ENCODE measurements at places on chromosomes 5 and 9.

DNA sequence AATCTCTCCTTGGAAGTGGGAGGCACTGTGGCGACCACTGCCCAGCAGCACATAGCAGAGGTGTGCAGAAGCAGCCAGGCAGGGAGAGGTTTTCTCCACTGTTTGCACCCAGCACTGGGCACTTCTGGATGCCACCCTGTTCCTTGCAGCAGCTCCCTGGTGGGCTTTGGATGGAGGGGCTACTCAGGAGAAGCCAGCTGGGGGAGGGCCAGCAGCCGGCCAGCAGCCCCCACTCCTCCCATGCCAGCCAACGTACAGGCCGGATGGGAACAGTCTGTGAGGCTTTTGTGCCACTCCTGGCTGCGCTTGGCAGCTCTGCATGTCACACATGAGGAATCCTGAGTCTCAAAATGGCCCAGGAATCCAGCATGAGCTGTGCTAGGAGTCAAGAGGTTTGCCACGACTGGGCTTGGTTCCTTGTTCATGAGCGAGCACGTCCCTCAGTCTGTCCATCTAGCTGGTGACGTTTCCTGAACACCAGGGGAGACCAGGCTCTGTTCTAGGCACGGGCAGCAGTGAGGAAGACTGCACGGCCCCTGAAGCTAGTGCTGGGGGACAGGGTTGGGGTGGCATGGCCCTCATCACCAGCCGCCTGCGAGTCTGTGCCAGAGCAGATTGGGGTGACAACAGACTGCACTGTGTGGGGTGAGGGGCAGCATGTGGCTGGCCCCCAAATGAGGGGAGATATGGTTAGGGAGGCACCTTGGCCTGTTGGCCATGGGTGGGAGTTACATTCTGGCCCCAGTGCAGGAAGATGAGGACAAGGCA lies 10.1 kb downstream of the PHF2 start:
- DNase-seq = no peak

DNA sequence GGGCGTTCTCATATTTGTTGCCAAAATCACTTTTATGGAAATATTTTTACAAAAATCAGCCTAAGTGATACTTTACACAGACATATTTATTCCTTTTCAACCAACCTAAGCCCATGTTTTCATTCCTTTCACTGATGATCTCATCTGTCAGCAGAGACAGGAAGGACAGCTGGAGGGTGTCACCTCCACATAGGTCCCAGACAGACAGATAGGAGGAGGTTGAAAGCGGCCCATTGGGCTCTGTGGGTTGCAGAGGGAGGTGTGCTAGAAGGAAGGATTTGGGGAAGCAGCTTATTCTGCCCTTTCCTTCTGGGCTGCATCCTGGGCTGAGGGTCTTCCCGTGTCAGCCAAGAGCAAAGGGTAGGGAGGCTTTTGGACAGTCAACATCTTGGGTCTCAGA lies 26.0 kb upstream of the SEMA4D start:
- peak; percentile 47 for DNase-seq

GRCh38 chr5:77101298-77101697 lies 14.2 kb upstream of the ZBED3 start:
- no peak for DNase-seq

- DNase-seq = no peak
Measured at GRCh38 chr5:67636091-67636490, 439.5 kb upstream of the CD180 start.

- DNase-seq = no peak
Measured at GRCh38 chr9:121853617-121854395, 202.4 kb downstream of the DAB2IP start.

- no peak for DNase-seq
Measured at GRCh38 chr9:112437406-112437805, 49.2 kb upstream of the KIAA1958 start.

GRCh38 chr5:18990852-18991251 lies 997.1 kb downstream of the CDH18 start:
- no peak for DNase-seq

GRCh38 chr9:83649515-83649914 lies 26.6 kb downstream of the IDNK start:
- no peak for DNase-seq

- no peak for DNase-seq
Measured at GRCh38 chr9:3127564-3127963, 283.7 kb upstream of the PUM3 start.

GRCh38 chr5:11555171-11555570 lies 349.1 kb downstream of the CTNND2 start:
- no peak for DNase-seq

GRCh38 chr5:43437062-43437660 lies 25.0 kb upstream of the CCL28 start:
- no peak for DNase-seq

DNA sequence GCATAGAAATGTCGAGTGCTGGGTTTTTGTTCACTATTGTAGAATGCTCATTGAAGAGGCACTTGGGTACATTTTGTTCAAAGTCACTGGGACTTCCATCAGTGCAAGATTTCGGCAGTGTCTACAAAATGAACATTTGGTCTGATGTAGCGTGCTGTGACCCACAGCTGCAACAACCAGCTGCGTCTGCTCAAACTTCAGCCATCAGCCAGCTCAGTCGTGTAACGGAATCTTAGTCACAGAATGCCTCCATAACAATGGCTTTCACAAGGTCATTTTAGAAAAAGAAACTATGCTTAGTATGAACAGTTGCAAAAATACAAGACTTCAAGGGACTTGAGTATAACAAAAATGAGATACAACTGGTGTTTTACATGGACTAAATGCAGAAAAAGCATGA lies 828.1 kb upstream of the GRAMD2B start:
- DNase-seq = no peak

DNA sequence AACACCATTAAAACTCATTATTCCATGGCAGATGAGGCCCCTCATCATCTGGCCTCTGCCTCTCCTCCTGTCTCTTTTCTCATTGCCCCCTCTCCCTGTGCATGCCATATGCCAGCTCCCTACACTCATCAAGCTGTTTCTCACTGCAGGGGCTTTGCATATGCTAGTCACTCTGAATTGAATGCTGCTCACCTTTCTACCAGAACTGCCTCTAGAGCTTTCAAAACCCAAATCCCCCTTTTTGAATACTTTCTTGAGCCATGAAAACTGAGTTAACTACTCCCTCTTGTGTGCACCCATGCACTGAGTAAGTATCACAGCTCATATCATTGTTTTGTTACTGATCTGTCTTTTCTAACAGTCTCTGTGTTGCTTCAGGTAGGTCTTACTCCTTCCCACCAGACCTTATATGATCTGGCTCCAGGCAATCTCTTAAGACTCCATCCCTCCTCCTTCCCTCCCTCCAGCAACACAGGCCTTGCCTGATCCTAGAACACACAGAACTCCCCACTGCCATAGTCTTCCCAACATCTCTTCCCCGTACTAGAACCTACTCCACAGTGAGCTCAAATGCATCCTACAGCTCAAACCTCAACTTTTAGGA lies 60.5 kb downstream of the ASTN2 start:
- no peak for DNase-seq

- no peak for DNase-seq
Measured at GRCh38 chr5:95689680-95690079, 6.9 kb upstream of the SPATA9 start.

DNA sequence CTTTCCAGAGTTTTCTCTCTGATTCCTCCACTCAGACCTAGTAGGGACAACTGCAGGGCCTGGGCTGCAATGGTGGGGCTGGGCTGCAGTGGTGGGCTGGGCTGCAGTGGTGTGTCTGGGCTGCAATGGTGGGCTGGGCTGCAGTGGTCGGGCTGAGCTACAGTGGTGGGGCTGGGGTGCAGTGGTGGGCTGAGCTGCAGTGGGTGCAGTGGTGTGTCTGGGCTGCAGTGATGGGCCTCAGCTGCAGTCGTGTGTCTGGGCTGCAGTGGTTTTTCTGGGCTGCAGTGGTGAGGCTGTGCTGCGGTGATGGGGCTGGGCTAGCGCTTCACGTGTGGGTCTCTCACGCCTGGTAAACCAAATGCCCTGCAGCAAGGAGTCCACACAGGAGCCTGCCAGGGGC lies 27.4 kb downstream of the ABO start:
- no peak for DNase-seq

DNA sequence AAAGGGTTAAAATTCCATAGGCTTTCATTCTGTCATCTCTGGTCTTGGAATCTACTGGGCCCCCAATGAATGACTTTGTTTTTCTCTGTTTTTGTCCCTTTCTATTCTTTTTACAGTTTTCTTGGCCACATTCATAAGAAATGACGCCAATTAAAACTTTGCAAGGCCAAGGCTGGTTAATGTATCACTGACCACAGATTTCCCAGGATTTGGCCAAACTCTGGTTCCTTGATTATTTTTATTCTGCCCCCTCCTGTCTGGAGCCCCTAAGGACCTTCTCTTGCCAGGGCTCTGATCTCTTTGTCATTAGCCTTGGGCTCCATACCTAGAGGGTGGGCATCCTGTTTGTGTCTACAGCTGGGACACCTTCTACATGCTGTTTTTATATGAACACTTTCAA lies 388.9 kb upstream of the PAPPA start:
- no peak for DNase-seq

GRCh38 chr9:107288701-107289100 lies 5.6 kb downstream of the RAD23B start:
- DNase-seq = no peak

DNA sequence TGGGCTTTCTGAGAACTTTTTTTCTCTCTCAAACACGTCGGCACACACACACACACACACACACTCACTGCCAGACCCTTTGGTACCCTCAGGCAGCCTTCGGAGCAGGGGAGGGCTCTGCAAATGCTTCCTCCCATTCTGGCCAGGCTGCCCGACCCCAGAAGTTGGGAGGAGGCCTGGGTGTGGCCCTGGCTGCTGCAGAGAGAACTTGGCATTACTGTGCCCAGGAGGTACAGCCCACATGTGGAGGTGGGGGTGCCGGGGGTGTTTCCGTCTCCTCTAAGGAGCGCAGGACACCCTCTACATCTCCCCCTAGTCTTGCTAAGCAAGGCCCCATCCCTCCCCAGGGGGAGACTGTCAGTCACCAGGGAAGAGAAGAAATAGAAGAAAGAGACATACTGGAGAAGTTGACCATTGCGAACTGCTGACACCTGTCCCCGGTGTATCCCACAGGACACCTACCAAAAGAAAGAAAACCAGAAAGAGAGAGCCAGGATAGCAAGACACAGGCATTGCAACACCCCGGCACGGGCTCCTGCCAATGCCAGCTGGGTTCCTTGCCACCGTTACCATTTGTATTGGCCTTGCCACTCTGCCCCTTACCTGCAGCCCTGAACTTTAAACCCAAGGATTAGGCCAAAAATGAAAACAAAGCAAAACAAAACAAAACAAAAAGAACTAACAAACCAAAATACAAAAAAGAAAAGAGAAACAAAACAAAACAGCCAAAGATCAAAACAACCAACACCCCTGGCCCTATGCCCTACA lies 69.3 kb downstream of the PSD2 start:
- DNase-seq = no peak

DNA sequence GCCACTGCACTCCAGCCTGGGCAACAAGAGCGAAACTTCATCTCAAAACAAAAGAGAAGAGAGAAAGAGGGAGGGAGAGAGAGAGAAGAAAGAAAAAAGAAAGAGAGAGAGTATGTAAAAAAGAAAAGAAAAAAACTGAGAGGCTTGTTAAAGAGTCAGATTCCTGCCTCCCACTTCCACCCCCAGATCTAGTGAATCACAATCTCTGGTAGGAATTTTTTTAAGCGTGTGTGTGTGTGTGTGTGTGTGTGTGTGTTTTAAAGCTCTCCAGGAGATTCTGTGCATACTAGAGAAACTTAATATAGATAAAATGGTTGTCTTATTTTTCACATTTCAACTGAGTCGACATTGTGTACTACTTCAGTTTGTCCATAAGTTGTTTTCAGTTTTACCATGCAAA lies 32.0 kb downstream of the SAR1B start:
- DNase-seq = no peak

GRCh38 chr5:97752871-97753270 lies 569.8 kb upstream of the RIOK2 start:
- DNase-seq = no peak

DNA sequence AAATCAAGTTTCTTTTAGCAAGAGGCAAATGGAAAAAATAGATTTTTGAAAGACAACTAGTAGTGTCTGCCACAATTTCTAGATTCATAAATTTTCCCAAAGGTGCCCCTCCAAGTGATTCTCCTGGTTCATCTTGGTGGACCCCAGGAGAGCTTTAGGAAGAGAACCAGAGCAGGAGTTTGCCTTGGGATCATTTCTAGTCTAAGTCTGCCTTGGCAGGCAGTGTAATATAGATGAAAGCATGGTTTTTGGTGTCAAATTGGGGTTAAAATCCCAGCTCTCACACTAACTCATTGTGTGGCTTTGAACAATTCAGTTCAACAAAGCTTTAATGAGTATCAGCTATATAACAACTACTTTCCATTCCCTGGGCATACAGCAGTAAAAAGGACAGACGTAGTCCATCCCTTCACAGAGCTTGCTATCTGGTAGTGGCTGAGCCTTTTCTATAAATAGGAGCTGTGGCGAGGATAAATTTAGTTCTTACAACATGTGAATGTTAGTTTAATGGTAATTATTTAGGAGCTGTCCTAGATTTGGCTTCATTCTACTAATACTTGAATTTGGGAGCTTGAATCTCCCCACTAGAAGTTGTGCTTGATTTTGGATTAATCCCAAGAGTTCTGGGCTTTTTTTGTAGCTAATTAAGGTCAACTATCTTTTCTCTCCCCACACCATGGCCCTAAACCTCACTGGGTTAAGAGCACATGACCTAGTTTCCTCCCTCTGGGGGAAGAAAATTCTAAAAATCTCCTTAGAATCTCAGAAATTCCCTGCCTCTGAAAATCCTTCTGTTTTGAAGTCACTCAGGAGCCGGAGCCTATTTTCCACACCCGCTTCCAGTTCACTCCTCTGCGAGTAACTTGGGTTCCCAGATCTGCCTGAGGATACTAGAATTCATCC lies 197.8 kb downstream of the PCSK1 start:
- DNase-seq = no peak

DNA sequence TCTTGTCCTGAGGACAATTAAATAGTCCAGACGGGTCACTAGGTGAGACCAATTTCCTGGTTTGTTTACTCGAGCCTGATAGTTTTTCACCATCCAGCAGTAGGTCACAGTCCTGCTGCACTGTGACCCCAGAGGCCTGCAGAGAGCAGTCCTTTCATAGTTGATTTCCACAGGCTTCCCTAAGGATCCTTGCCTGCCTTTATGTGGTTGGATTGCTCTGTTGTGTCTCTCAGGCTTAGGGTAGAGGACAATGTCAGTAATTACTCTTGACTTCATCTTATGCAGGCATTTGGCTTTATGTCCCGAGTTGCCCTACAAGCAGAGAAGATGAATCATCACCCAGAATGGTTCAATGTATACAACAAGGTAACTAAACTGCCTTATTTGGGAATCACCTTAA lies 9.0 kb upstream of the CATSPER3 start:
- no peak for DNase-seq

- no peak for DNase-seq
Measured at GRCh38 chr5:1549475-1550030, 25.8 kb upstream of the LPCAT1 start.

All from stimulated activated naive CD8-positive, alpha-beta T cell treated with anti-CD3 and anti-CD28 coated beads, Interleukin-15, Interleukin-2, amounts not matched to agents 100 U/mL and 50 U/mL, for 24 hours (primary cell).